Hepatic stellate cell (primary cell): ENCODE measurements at places on chromosomes 12 and 14.

GRCh38 chr14:55350461-55350860 is 61.2 kb downstream of the ATG14 start:
- no peak for DNase-seq

- DNase-seq, result no peak
Observed at GRCh38 chr14:79051742-79052141, 881.6 kb downstream of the NRXN3 start.

- DNase-seq, result no peak
Observed at GRCh38 chr14:96129128-96129736, 75.4 kb upstream of the BDKRB2 start.

DNA sequence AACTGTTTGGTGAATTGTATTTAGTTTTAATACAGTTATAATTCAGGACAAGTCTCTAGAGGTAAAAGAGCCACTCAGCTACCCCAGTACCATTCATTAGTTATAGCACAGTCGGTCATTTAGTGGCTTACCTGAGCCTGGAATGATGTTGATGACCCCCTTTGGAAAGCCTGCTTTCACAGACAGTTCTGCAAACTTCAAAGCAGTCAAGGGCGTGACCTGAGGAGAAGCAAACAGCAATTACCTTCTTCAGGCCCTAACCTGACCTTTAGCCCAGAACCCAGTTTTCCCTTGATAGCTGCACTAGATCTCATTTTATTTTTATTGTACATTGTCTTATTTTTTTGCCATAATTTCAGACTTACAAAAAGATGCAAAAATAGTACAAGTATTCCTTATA is 43.8 kb downstream of the ALDH1L2 start:
- DNase-seq, result no peak

GRCh38 chr12:43951286-43951685 is 115.4 kb downstream of the TMEM117 start:
- DNase-seq, result no peak

GRCh38 chr14:92328664-92329255 is 5.8 kb downstream of the SLC24A4 start:
- no peak for DNase-seq

DNA sequence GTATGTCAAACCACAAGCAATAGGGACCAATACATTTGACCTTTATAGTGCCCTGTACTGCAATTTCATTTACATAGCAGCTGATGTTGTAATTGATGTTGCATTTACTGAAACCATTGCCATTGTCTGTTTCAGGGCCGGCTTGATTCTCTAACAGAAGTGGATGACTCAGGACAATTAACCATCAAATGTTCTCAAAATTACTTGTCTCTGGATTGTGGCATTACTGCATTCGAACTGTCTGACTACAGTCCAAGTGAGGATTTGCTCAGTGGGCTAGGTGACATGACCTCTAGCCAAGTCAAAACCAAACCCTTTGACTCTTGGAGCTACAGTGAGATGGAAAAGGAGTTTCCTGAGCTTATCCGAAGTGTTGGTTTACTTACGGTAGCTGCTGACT is 216.0 kb downstream of the AKAP6 start:
- DNase-seq, result no peak

- no peak for DNase-seq
Observed at GRCh38 chr12:14780859-14781258, 22.4 kb downstream of the WBP11 start.

DNA sequence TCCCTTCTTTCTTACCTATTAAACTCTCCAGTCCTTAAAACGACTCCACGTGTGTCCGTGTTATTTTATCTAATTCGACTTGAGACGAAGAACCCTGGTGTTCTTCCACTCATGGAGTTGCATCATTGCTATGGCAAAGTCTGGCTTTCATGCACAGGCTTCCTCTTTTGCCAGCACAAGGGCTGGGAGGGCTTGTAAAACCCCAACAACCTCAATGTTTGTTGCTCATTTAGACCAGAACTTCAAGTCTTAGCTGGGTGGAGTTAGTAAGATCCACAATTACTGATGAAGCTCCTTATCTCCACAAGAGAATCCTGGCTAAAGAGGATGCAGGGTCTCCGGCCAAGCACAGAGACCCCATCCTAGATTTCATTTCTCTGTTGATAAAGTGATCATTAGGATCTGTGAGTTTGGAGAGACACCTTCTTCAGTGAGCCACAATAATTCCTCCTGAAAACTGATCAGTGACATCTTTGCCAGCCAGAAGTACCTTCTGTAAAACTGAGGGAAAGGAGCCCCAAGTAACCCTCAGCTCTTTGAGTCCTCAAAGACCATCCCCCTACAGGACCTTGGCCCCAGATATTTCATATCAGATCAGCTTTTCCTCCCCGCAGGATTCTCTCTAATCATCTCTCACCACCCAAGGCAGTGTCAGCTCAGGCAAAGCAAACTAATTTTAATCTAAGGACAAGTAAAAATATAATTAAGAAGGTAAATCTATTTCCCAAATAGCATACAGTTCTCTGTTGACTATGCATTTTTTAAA is 514.6 kb downstream of the FUT8 start:
- no peak for DNase-seq
